ENCODE measurements at places on chromosomes 6 and 20. TPM values are rescaled to one million over a fixed set of nuclear protein-coding genes. Genes with fewer than 3 reads are reported as not detected.

The MDFI gene
- total RNA-seq, result 0.49 TPM

The LPA gene
- total RNA-seq, result not detected

The HCRTR2 gene
- total RNA-seq, result not detected

The SASH1 gene
- 0.58 TPM for total RNA-seq

The TMEM200A gene
- 1.6 TPM for total RNA-seq

The ZBP1 gene
- total RNA-seq, result 0.27 TPM

DNA sequence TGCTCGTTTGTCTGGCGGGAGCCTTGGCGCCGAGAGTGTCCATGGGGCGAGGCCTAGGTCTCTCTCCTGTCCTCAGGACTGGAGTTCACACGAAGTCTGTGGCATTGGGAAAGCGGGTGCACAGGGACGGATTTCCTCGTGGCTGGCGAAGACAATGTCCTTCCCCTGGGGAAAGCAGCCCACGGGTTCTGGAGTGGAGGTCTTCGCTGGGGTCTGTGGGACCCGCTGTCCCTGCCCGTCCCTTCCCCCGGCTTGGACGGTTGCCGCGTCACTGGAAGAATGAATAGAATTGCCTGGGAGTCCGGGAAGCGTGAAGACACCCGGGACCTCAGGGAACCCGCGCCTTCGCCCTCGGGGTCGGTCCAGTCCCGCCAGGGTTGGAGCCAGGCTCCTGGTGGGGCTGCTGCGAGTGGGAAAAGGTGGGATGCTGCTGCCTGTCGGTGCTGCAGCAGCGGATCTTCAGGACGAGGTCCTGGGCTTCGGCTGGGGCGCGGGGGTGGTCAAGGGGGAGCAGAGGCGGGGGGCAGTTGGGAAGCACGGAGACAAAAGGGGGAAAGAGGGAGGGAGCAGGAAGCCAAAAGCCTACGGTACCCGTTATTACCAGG lies 441.8 kb upstream of the DEFB115 start:
- DNase-seq, result no peak

- no peak for DNase-seq
Observed at GRCh38 chr6:11132194-11132888, 20.8 kb upstream of the ERVFRD-1 start.

DNA sequence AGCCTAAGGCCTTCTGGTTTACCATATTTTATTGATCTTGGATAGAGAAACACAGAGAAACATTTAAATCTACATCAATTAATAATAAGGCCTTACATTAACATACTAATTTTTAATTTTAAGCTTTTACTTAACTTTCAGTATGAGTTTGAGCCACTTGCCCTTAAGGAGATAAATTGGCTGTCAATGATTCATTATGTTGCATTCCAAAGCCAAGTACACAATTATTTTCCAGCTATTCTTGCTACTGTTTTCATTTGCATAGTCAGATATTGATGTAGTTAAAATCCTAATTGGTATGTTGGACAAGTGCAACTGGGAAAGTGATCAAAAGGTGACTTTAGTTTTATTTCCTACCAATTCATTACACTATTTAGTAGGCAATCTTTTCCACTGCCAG lies 58.2 kb downstream of the MOCS1 start:
- DNase-seq, result no peak

GRCh38 chr20:44835116-44835515 lies 24.8 kb upstream of the RIMS4 start:
- DNase-seq, result no peak

DNA sequence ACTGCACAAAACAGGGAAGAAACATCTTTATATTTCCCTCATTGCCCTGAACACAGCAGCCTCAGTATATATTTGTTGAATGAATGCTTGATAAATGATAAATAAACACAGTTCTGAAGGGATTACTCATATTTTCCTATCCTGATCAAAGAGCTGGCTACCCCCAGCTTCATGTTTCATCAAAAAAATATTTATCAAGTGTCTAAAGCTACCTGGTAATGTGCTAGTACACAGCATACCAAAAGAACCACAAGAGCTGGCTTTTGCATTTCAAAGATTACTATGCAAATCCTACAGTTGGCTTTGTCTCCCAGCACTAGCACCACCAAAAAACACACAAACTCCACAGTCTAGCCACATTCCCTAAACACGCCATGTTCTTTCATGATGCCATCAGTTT lies 130.0 kb downstream of the BTBD9 start:
- no peak for DNase-seq

GRCh38 chr6:82419132-82419581 lies 55.5 kb downstream of the TPBG start:
- no peak for DNase-seq

DNA sequence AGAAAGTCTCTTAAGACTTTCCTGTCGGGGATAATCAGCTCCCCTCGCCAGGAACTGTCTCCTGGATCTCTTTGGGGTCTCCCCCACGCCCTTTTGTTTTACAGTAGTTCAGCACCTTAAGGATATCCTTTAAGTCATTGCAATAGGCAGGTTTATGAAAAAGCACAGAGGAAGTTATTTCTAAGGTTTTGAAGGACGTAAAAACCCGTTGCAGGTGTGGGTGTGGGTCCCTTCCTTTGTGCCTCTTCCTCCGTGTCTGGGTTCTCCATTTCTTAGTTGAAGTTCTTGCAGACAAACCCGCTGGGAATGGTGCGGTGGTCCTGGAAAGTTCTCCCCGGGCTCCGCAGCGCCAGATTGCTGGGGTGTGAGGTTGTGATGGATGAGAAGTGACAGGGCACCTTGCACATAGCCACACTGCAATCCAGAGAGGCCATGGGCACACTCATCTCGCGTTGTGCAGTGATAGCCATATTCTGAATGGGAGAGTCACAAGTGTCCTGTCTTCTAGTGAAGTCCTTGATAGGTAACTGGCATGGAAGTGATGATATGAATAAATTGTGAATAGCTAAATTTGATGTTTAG lies 65.2 kb downstream of the GTF2H5 start:
- DNase-seq, result no peak

DNA sequence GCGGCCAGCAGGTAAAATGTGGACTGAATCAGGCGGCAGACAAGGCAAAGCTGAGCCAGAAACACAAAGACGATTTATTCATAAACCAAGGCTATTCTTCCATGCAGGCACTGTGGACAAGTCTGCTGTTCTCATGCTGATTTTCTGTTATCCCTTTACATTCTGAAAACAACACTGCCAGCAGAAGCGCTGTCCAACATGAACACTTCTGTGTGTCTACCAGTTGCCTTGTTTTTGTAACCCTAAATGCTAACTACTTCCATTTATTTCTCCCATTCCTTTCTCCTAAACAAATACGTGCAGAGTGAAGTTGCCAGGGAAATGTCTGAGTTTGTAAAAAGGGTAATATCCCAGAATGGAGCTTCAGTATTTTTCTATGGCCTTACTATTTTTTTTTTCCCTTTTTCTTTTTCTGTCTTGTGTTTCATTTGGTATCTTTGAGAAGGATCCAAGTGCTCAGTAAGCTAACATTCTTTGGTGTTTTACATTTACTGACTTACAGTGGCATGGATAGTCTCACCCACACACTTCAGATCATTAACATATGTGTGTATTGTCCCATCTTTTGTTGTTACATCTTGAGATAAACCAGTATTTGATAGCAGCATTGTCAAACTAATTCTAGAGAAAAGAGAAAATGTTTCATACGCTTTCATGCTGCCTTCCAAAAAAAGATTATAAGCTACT lies 1308.9 kb upstream of the MAP3K7 start:
- no peak for DNase-seq

DNA sequence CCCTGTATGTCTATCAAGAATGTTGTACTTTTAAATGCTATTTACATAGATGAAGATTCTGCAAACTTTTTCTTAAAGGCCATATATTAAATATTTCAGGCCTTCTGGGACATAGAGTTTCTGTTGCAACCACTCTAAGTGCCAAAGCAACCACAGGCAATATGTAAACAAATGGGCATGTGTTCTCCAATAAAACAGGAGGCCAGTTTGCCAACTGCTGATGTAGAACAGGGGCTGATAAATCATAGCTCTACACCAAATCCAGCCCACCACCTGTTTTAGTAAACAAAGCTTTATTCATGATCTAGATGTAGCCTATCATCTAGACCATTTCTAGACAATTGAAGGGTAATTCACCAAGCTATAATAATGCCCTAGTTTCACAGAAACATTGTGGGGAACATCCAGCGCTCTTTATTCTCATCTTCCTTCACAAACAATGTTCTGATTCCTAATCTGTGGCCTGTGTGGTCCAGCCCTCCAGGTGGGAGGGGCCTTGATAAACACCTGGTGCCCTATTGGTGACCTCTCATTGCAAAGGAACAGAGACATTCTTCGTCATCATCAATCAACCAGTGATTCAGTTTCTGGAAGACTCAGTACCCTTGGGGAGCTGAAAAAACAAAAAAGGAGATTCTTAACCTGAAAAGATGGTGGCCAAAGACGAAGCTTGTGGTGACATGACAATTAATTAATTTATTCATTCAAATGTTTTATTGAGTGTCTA lies 80.2 kb downstream of the PREP start:
- DNase-seq, result no peak

DNA sequence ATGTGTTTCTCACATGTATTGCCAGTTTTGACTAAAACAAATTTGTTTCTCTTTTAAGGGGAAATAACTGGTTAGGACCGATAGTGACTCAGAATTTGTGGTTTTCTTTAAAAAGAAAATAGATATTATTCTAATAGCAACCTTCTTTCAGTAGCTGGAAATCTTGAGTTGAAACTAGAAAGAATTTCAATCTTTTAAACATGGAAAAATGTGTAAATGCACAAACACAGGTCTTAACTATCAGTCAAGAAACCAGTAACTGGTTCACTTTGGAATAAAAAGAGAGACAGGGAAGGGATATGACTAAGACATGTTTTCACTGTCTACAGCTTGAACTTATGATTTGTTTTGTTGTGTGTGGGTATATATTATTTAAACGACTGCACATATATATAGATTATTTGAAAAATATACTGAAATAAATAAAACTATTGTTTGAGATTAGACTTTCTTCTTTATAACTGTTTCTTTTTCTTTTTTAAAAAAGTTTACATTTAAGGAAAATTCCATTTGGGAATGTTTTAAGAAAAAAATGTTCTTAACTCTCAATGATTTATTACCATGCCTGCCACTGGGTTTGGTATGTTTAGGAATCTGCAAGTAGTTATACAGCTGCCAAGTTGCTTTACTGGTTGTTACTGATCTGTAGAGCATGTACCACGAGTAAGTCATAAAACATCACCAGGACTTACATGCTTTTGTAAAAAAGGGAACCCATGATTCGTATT lies 753.3 kb upstream of the MARCKS start:
- no peak for DNase-seq

GRCh38 chr6:72642435-72642834 lies 20.6 kb downstream of the KCNQ5 start:
- no peak for DNase-seq

DNA sequence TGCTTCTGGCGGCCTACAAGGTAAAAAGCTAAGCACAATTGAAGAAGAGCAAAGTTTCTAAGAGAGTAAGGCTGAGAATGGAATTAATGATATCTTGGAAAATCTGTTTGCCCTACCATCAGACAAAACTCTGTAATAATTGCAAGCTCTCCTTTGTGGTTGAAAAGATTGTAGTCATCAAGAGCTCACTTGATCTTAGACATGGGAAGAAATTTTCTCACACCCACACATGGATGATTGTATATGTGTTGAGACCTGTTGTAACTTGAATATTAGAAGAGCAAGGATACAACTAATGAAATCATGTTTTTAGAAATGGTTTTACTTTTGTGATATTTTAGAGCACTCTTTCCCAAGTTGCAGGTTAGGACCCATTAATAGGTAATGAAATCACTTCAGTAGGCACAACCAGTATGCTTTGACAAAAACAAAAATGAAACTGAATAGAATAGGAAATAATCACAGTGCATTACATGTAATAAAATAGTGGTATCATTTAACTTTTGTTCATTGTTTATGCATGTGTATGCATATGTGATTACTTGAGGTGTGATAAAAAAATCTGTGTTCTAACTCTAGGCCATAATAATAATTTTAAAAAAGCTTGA lies 14.0 kb downstream of the DCBLD1 start:
- no peak for DNase-seq

DNA sequence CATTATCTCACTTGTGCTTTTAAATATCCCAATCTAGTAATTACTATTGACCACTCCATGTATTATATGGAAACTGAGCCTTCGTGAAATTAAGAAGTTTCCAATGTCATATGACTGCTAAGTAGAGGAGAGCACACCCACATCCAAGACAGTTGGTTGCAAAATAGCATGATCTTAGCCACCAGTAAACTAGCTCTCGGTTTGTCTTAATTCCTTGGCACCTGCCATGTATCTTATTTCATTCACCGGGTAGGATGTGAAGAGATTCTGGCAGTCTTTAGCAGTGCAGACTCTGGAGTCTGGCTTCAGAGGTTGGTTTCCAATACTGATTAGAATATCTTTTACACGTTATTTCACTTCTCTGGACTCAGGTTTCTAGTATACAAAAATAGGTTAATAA lies 270.3 kb downstream of the LAMA2 start:
- DNase-seq, result no peak

GRCh38 chr20:36655004-36655403 lies 9.0 kb upstream of the SLA2 start:
- DNase-seq, result no peak

GRCh38 chr6:47134476-47135189 lies 92.5 kb upstream of the ADGRF1 start:
- DNase-seq, result no peak

DNA sequence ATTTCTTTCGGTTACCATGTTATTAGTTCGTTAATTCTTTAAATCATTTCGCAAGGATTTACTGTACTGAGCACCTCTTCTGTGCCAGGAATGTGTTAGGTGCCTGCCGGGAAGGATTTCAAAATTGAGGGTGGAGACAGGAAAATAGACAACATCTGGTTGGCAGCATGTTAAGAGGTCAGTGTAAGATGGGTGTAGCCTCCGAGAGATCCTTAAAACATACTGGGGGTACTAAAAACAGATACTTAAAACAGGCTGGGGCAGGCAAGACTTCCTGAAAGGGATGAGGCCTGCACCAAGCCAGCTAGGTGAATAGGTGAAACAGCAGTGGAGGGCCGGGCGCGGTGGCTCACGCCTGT lies 178.0 kb upstream of the SGK1 start:
- no peak for DNase-seq

- DNase-seq, result no peak
Observed at GRCh38 chr6:138832182-138832581, 36.3 kb downstream of the ECT2L start.

DNA sequence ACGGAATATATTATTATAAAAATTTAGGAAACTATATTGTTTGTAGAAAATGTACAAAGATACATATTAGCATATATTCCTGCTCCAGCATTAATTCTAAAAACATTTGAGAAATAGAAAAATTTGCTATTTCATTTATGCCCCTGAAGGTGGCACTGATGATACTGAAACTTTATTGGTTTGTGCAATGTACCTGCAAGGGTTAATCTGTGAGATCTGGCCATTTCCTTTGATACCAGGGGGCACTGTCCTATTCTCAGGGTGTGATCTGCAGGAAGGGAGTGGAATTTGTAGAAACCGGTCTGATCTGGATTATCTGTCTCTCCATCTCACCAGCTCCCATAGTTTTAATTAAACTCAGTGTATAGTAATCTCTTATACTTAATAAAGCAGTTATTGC lies 625.1 kb upstream of the IMPG1 start:
- DNase-seq, result no peak

DNA sequence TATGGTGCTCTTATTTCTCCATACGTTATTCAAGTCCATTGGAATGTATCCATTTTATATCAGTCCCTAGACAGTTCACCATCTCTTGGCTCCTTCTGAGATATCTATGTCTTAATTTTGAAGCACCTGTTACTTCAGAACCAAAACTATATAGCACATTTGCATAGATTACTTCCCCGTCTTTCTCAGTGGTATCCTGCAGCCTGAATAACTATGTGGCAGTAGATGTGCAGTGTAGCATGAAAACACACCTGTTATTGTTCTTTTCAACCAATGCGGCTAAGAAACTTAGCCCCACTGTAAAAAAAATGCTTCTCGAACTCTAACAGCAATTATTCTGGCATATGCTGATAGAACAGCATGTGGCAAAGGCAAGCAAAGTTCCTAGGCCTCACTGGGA lies 1184.4 kb upstream of the ADGRB3 start:
- no peak for DNase-seq
